Kidney capillary endothelial cell (primary cell): ENCODE measurements at places on chromosomes 7 and 10.
A peak's percentile ranks its signal among the peaks of the same experiment; 100 is the strongest.

DNA sequence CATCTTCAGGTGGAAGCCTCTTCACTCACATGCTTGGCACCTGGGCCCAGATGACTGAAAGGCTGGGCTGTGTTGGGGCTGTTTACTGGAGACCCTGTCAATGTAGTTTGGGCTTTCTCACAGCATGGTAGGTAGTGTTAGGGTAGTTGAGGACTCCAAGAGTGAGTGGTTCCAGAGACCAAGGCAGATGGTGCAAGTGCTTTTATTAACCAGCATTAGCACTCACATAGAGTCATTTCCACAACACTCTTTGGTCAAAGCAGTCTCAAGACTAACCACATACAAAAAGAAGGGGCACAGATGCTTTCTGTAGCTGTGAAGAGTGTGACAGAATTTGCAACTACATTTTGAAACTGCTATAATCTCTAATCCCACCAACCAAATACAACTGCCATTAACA lies 135.0 kb downstream of the RTKN2 start:
- DNase-seq, result no peak

- peak; percentile 31 for DNase-seq
These were observed 12.0 kb upstream of the EBLN1 start for GRCh38 chr10:22229802-22230157.

- DNase-seq, result no peak
These were observed 213.8 kb downstream of the ADRA2A start for GRCh38 chr10:111290649-111291048.

GRCh38 chr7:64882341-64883112 lies 20.5 kb upstream of the ZNF273 start:
- peak; percentile 41 for DNase-seq

GRCh38 chr7:50674896-50675835 lies 107.5 kb downstream of the GRB10 start:
- DNase-seq, result no peak
